ENCODE measurements at places on chromosomes 2 and 18. TPM values are rescaled to one million over a fixed set of nuclear protein-coding genes. Genes with fewer than 3 reads are reported as not detected.

- DNase-seq, result no peak
Observed at GRCh38 chr2:168912466-168912865, 11.4 kb downstream of the G6PC2 start.

DNA sequence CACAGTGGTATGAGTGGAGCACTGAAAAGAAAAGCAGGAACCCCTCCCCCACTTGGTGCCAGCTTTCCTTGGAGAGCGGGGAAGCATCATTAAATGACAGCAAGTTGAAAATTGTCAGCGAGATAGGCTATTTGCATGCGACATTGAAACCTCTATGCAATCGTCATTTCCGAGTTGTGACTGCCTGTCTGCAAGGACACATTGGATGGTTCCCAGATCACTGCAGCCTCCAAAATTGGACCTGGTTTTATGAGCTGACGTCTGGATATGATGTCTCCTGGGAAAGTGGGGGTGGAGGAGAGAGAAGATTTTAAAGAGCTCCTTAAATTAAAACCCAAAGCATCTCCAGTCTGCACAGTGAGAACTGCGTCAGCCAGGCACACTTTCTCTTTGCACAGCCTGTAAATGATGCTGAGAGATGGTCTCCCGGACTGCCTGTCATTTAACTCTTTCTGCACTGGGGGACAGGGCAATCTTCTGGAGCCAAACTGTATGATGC is 57.8 kb upstream of the KIF5C start:
- no peak for DNase-seq

DNA sequence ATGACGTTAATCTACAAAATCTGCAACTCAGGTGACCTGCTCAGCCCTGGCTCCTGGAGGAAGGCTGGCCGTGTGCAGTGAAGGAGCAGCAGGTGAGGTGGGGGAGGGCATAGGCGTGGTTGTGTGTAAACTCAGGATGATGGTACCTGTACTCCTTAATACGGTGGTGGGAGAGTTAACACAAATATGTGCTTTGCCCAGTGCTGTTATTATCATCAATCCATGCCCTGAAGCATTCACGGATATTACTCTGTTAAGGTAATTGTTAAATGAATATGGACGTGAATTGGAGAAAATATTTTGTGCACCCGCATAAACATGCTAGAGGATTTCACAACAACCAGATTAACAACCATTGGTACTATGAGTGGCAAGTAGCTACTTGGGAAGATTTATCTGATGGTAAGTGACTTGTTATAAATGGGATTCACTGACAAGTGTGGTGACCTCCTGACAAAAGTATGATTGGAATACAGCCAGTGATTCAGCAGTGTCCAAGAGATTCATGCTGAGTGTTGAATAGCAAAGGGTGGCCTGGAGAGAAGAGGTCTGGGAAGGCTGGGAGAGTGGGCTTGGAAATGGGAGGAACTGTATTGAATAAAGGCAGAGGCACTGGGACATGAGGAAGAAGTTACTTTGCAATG is 194.1 kb downstream of the TPGS2 start:
- DNase-seq, result no peak

DNA sequence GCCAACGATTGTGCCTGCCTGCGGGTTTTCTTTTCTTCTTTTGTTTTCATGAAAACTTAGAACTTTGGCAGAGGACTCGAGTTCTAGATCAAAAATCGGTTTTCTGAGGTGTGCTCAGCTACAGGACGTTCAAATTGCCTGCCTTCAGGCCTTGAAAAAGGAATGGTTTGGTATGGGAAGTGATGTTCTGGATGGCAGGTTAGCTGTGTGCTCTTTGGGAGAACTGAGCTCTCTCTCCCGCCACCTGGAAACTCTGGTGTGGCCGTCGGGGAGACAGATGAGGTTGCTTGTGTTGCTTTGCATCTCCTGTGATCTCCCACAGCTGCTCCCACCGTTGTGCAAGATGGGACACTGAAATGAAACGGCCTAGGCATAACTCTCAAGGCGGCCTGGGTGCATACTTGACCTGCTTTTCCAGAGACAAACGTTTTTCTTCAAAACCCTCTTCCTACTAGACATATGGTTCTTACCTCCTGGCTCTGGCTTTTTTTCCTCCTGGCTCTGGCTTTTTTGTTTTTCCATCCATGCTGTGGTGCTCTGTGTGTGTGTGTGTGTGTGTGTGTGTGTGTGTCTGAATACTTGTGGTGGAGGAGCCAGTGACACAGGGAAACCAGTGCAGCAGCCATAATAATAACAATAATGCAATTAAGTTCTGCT is 2.0 kb downstream of the FMNL2 start:
- DNase-seq, result no peak

- no peak for DNase-seq
Observed at GRCh38 chr2:60535685-60536312, 17.7 kb downstream of the BCL11A start.

KDM3A gene
- total RNA-seq, result 55.8 TPM

All from lower lobe of right lung (tissue), 2 donors.